ENCODE measurements at places on chromosomes 11 and 22. TPM values are rescaled to one million over a fixed set of nuclear protein-coding genes. Genes with fewer than 3 reads are reported as not detected.
A peak's percentile ranks its signal among the peaks of the same experiment; 100 is the strongest.

Gene NEAT1
- 52.5 TPM for total RNA-seq

Gene CBLIF
- total RNA-seq = not detected

DNA sequence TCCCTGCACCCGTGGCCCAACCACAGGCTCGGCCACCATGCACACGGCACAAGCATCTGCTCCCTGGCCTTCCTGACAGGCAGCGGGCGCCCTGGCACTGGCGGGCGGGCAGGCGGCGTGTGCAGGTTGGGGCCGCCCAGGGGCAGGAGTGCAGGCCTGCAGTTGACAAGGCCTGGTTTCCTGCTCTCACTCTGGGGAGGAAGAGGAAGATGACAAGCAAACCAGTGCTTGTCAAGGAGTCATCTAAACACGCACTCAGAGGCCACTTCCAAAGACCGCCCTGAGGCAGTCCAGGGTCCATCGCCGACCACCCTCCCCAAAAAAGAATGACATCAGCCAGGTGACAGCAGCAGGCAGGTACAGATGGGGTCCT is 65.3 kb upstream of the LINC01488 start:
- no peaks in the 10 kb centered on the region for H3K36me3 ChIP-seq
- no peak for DNase-seq
- no peak overlapping the region for H3K4me3 ChIP-seq
- H3K27me3 ChIP-seq = no peaks in the 10 kb centered on the region

DNA sequence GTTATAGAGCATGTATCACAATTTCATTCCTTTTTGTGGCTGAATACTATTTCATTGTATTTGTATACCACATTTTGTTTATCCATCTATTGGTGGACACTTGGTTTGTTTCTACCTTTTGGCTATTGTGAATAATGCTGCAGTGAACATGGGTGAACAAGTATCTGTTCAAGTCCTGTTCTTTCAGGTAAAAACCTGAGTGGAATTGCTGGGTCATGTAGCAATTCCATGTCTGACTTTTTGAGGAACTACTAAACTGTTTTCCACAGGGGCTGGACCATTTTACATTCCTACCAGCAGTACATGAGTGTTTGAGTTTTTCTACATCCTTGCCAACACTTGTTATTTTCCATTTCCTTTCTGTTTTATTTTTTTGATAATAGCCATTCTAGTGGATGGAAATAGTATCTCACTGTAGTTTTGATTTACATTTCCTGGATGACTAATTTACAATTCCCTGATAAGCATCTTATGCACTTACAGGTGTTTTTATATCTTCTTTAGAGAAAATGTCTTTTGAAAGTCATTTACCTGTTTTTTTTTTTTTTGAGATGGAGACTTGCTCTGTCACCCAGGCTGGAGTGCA is 12.2 kb downstream of the CABIN1 start:
- H3K27ac ChIP-seq = no peak overlapping the region
- H3K27me3 ChIP-seq = no peaks in the 10 kb centered on the region
- H3K4me1 ChIP-seq = peaks cover 3% of the 10 kb centered on the region
- DNase-seq = no peak
- H3K36me3 ChIP-seq = no peaks in the 10 kb centered on the region

DNA sequence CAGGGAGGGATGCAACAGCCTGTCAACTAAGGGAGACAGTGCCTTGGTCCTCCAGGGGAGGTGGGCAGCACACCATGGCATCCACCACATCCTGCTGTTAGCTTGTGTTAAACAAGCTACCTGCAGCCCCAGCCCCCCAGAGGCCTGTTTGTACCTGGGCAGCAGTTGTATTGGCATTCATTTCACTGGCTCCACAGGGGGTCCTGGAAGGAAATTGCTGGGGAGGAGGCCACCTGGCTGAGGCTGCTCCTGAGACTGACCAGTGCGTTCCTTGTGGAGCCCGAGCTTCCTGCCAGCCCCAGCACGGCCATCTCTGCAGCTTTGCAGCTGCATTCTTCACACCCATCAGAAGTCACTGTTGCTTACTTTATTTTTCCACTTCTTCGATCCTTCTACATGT is 479.9 kb downstream of the INSC start:
- no peak overlapping the region for H3K4me3 ChIP-seq
- no peak for DNase-seq
- H3K27ac ChIP-seq = no peak overlapping the region
- H3K27me3 ChIP-seq = no peaks in the 10 kb centered on the region
- H3K36me3 ChIP-seq = no peaks in the 10 kb centered on the region

- H3K4me1 ChIP-seq = no peaks in the 10 kb centered on the region
- H3K27me3 ChIP-seq = no peaks in the 10 kb centered on the region
- no peak overlapping the region for H3K4me3 ChIP-seq
These were observed 47.0 kb upstream of the ARHGAP42 start for GRCh38 chr11:100640071-100640470.

DNA sequence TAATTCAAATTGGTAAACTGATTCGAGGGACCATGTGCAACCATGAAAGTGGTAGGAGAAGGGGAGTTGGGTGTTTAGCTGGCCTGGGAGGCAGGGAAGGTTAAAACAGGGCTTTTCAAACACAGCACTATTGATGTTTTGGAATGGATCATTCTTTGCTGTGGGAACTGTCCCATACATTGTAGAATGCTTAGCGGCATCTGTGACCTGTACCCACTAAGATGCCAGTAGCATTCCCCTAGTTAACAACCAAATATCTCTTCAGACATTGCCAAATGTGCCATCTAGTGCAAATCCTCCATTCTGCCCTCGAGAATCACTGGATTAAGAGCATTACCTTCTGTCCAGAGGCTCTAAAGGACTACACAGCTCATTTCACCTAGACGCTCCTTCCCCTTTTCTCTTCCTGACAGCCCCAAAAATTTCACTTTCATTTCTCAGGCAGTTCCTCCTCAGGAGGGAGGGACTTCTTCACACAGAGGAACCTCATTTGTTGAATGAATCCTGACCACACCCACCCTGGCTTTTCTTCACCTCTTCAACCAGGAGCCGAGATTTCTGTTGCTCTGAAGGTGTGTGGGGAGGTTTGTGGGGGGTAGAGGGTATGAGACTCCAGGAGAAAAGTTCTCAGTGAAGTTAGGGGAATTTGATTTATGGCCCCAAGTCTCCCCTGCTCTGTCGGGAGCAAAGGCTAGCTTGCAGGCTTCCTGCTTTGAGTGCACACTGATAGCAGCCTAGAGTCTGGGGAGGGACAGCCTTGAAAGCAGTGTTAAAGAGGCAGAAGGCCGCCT is at the start of gene TRIM34:
Gene TRIM34 (plus strand): TSS at position 513 of the 791 bp plus-strand sequence. CDS start 7,331 bp downstream, outside the sequence.
- DNase-seq = peak; percentile 75
- H3K4me3 ChIP-seq = peak within 1 kb of the TSS; percentile 46
- H3K4me1 ChIP-seq = peaks cover 21% of the 10 kb centered on the region
- no peaks in the 10 kb centered on the region for H3K27me3 ChIP-seq

GRCh38 chr11:128497061-128497775 is 90.1 kb downstream of the ETS1 start:
- no peaks in the 10 kb centered on the region for H3K36me3 ChIP-seq
- peaks cover 94% of the 10 kb centered on the region for H3K4me1 ChIP-seq
- H3K4me3 ChIP-seq = peak overlapping the region; percentile 11
- no peaks in the 10 kb centered on the region for H3K27me3 ChIP-seq
- H3K27ac ChIP-seq = peak overlapping the region; percentile 70
- DNase-seq = no peak

- no peak for DNase-seq
- H3K27ac ChIP-seq = peak overlapping the region; percentile 81
- no peaks in the 10 kb centered on the region for H3K27me3 ChIP-seq
- no peak overlapping the region for H3K4me3 ChIP-seq
These were observed 30.2 kb downstream of the LRP5 start for GRCh38 chr11:68342459-68343158.

DNA sequence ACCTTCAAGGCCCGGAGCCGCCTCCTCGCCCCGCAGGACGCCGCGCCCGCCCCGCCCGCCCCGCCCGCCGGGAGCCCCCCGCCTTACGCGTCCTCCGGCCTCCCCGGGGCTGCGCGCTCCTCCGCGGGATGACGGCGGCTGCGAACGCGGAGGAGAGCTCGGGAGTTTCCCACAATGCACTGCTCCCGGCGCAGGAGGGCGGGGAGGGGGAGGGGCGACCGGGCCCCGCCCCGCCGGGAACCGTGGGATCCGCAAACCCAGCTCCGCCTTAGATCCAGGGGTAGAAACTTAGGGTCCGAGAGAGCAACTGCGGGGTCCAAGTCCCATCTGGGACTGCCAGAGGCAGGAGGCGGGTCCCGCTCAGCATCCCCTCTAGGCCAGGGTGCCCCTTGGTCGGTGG is at the start of gene CEND1:
Gene CEND1 (minus strand): TSS at position 148 of the 400 bp plus-strand sequence. CDS start 1,514 bp downstream, outside the sequence.
- no peak within 1 kb of the TSS for H3K27ac ChIP-seq
- DNase-seq = no peak

Gene SCARF2
- total RNA-seq = 6.5 TPM

Gene MS4A12
- not detected for total RNA-seq

DNA sequence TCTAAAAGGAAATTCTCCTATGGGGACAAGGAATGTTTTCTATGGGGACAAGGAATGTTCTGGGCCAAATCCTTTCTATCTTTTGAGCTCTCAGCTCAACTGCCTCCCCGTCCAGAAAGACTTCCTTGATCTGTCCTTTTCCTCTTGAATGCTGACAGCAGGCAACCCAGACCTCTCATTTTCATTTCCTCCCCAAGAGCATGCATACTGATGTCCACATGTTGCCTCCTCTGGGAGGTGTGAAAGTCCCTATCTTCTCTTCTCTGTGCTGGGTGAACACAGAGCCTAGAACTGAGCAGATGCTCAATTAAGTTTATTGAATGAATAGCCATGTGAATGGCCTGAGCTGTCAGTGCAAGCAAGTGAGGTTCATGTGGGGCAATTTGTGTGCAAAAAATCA is 331.9 kb upstream of the NARS2 start:
- H3K4me1 ChIP-seq = no peaks in the 10 kb centered on the region
- DNase-seq = no peak
- H3K36me3 ChIP-seq = no peaks in the 10 kb centered on the region
- H3K27me3 ChIP-seq = no peaks in the 10 kb centered on the region

- H3K4me1 ChIP-seq = no peaks in the 10 kb centered on the region
- no peak overlapping the region for H3K27ac ChIP-seq
- H3K36me3 ChIP-seq = no peaks in the 10 kb centered on the region
- no peaks in the 10 kb centered on the region for H3K27me3 ChIP-seq
- no peak overlapping the region for H3K4me3 ChIP-seq
- DNase-seq = no peak
These were observed 359.3 kb downstream of the TENM4 start for GRCh38 chr11:79081471-79082031.

Gene LMO2
- 4.6 TPM for total RNA-seq

GRCh38 chr11:64564947-64565889 is 25.8 kb upstream of the SLC22A12 start:
- no peak for DNase-seq
- H3K27me3 ChIP-seq = no peaks in the 10 kb centered on the region
- H3K4me1 ChIP-seq = no peaks in the 10 kb centered on the region
- no peak overlapping the region for H3K4me3 ChIP-seq
- H3K36me3 ChIP-seq = no peaks in the 10 kb centered on the region
- no peak overlapping the region for H3K27ac ChIP-seq
